ENCODE measurements at places on chromosomes 12 and 14. TPM values are rescaled to one million over a fixed set of nuclear protein-coding genes. Genes with fewer than 3 reads are reported as not detected.

Gene TCTN2
- 13.6 TPM for total RNA-seq

Gene C1QL4
- total RNA-seq: 0.18 TPM

Gene MLXIP
- total RNA-seq: 2.7 TPM

Gene HOXC6
- not detected for total RNA-seq

Gene TOMM20L
- not detected for total RNA-seq

Gene EPYC
- not detected for total RNA-seq

Gene CLEC1A
- total RNA-seq: not detected

Gene SIX4
- 42.7 TPM for total RNA-seq

Gene SIRT4
- 2.0 TPM for total RNA-seq

Gene SERPINA1
- total RNA-seq: 0.56 TPM

Gene TMEM121
- total RNA-seq: 3.9 TPM

Gene CELA1
- total RNA-seq: not detected

Gene BDKRB2
- total RNA-seq: 73.1 TPM

Gene KRT74
- not detected for total RNA-seq

Gene TGM1
- 0.56 TPM for total RNA-seq

Gene DAZAP2
- total RNA-seq: 77.2 TPM

Gene NFE2
- 0.28 TPM for total RNA-seq

Gene CEBPE
- not detected for total RNA-seq

Gene CDC42BPB
- 48.0 TPM for total RNA-seq

Gene HNRNPA1
- total RNA-seq: 1,291 TPM

Gene NRIP2
- 0.18 TPM for total RNA-seq

Gene RASSF9
- total RNA-seq: 0.18 TPM

Gene TCL1B
- not detected for total RNA-seq

Gene NELL2
- total RNA-seq: 0.28 TPM

Gene KRT78
- not detected for total RNA-seq

Gene HSPA2
- total RNA-seq: 18.9 TPM

Gene NTN4
- 38.6 TPM for total RNA-seq

Gene APOF
- total RNA-seq: not detected

Gene KRT75
- not detected for total RNA-seq

Gene PLEKHG7
- under 0.01 TPM for total RNA-seq

Gene AMN1
- 6.1 TPM for total RNA-seq

Gene SLC2A14
- total RNA-seq: under 0.01 TPM

Gene IQSEC3
- total RNA-seq: not detected

Gene CD9
- total RNA-seq: 48.8 TPM

Gene PLEKHD1
- not detected for total RNA-seq

Gene PTPRO
- total RNA-seq: 0.18 TPM

Gene DLGAP5
- 40.3 TPM for total RNA-seq

Gene SUSD6
- total RNA-seq: 2.3 TPM

Gene GPRC5D
- not detected for total RNA-seq

Gene SERPINA4
- total RNA-seq: not detected
